Occipital lobe (tissue), 3 donors: ENCODE measurements at places on chromosomes 3 and 15. TPM values are rescaled to one million over a fixed set of nuclear protein-coding genes. Genes with fewer than 3 reads are reported as not detected.

Gene USP4
- 22.9 TPM for total RNA-seq

Gene STXBP5L
- total RNA-seq: 18.6 TPM

Gene GP9
- total RNA-seq: not detected

Gene ISLR
- total RNA-seq: 8.9 TPM

Gene RABL3
- total RNA-seq: 12.6 TPM

Gene CELF6
- 6.7 TPM for total RNA-seq

Gene GOLGA8J
- total RNA-seq: not detected

Gene SPINK8
- not detected for total RNA-seq

Gene FLNB
- total RNA-seq: 27.6 TPM

GRCh38 chr3:145865399-145866018 lies 295.5 kb downstream of the PLOD2 start:
- DNase-seq: no peak

- DNase-seq: no peak
These were observed 247.4 kb upstream of the SATB1 start for GRCh38 chr3:18672561-18672960.

DNA sequence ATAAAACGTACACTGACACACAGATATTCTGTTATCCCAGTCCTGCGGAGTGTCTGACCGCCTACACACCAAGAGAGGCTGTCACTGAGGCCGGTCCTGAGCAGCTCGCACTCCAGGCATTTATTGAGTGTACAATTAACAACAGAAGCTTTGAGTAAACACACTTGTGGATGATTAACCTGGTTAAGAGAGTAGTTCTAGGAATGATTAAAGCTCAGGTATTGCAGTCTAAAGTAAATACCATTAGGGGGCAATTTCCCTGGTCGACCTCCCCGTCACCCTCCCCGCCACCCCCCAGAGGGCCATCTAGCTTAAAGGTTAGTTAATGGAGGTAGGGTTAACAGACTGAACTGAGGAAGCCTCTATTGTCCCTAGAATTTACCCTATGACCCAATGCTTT lies 1278.5 kb downstream of the NSUN3 start:
- DNase-seq: no peak

DNA sequence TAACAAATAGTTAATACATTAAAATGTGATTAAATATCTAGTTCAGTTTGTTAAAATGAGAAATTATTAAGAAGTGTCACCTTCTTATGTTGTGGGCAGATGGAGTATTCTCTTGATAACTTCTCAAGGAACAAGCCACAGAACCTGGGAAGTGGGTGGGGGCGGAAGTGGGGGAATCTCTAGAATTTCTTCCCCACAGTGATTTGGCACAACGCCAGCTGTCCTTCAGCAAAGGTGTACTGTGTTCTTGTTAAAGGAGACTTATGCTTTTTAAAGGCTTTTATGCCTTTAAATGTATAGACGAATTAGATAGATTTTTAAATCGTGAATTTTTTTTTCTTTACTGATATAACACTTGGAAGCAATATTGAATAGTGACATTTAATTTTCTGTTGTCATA lies 42.4 kb downstream of the SEC22A start:
- no peak for DNase-seq

- DNase-seq: no peak
These were observed 117.2 kb downstream of the TCF12 start for GRCh38 chr15:57035664-57036063.

DNA sequence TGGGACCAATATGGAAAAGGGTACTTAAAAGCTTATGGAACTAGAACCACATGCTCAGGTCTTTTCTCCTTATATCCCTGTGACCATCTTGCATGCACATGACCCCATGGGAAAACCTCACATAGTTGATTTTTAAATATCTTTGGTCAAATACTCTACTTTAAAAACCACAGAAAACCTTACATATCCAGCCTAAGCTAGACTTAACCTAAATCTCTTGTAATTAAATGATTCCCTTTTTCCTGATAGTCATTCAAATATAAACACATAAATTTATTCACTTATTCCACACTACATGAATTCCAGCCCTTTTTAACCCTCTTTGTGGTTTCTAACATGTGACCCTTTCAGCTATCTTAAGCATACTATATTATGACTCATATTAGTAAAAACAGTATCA lies 46.8 kb downstream of the DNAJC13 start:
- DNase-seq: no peak

DNA sequence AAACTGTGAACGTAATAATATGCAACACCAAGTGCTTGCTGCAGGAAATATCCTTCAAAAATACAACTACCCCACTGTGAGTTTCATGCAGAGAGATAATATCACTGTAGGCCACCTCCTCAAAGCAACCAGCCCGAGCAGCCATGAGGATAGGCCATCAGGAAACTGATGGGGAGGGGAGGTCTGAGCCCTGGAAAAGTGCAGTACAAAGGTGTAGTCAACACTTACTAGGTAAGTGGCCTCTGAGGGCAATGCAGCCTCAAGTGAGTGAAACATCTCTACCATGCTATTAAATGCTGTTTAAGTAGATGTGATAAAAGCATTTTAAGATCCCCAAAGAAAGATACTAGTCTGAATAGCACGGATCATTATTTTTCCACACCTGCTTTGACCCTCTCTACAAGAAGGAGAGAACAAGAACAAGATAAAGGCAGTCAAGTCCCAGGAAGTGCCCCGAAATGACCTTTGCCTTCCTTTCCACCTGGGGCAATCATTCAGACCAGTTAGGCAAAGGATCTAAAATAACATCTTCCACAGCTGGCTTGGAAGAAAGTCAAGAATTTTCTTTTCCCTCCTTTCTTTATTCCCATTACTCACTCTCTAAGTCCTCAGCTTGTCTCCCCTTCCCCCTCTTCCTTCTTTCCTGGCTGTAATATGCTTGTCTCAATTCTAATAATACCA lies 62.8 kb downstream of the FMN1 start:
- DNase-seq: no peak

- DNase-seq: no peak
These were observed 161.7 kb downstream of the OPA1 start for GRCh38 chr3:193754719-193755118.

DNA sequence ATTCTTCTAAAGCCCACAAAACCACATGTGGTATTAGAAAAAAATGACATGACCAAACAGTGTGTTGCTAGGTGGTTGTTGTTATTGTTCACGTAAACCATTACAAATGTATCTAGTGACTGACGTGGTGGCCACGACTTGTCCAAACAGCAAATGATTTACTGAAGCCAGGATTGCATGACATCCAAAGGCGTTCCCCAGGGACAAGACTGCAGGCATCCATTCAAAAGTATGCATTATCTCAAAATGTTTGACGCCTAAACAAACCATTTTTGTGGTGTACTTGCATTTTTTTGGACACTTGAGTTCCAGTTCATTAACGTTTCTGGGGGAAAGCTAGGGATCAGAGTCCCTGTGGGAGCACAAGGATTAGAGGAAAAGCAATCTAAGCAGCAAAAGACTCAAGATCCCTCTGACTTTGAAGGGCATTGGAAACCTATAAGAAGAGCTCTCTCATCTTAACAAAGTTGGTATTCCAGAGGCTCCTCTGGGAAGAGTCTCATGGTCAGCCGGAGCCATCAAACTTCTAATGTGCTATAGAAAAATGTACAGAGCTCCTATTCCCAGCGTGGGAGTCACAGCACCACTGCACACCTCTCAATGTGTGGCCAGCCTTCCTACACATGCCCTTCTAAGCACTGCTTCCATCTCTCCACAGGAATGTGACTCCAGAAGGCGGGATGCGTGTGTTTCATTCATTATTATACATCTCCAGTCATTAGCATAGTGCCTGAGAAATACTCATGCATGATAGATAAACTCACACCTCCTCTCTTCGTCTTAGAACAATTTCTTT lies 62.9 kb downstream of the FBN1 start:
- DNase-seq: no peak

- DNase-seq: no peak
These were observed 7.7 kb downstream of the CHAC1 start for GRCh38 chr15:40960925-40961324.

DNA sequence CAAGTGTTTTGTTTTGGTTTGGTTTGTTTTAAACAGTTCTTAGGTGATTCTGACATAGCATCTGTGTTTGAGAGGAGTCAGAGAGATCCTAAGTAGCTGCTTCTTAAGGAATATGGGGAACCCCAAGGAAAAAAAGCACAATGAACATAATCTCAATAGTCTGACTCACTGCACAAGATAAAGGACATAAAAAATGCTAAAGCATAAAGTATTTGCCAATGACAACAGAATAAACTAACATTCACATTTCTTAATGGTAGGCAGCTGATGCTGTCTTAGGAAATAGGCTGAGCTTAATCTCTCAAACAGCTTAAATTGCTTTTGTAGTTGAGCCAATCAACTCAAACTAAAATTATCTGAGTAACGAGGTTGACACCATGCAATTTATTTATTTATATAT lies 2.9 kb downstream of the NCEH1 start:
- no peak for DNase-seq
